ENCODE measurements at places on chromosomes 7 and 10.
A peak's percentile ranks its signal among the peaks of the same experiment; 100 is the strongest.

- DNase-seq = no peak
Measured at GRCh38 chr10:80412486-80412885, 4.1 kb downstream of the PRXL2A start.

- DNase-seq = no peak
Measured at GRCh38 chr7:98855610-98856422, 14.0 kb downstream of the TMEM130 start.

DNA sequence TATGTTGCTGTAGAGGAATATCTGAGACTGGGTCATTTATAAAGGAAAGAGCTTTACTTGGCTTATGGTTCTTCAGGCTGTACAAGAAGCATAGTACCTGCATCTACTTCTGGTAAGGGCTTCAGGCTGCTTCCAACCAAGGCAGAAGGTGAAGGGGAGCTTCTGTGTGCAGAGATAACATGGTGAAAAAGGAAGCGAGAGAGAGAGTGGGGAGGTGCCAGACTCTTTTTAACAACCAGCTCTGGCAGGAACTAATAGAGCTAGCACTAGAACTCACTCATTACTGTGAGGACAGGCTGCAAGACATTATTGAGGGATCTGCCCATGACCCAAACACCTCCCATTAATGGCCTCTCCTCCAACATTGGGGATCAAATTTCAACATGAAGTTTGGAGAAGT, 94.5 kb downstream of the KIF20B start:
- no peak for DNase-seq

DNA sequence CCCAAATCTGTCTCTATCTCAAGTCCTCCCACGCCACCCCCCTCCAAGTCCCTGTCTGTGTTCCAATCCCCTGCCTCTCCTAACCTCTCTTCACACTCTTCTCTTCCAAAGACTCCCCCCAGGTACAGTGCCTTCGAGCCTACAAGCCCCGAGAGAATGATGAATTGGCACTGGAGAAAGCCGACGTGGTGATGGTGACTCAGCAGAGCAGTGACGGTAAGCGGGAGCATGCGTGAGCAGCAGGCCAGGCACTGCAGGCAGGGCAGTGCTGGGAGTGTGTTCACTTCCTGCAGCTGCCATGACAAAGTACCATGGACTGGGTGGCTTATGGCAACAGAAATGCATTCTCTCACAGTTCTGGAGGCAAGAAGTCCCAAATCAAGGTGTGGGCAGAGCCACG, 23.4 kb downstream of the ARHGEF5 start:
- DNase-seq = no peak

DNA sequence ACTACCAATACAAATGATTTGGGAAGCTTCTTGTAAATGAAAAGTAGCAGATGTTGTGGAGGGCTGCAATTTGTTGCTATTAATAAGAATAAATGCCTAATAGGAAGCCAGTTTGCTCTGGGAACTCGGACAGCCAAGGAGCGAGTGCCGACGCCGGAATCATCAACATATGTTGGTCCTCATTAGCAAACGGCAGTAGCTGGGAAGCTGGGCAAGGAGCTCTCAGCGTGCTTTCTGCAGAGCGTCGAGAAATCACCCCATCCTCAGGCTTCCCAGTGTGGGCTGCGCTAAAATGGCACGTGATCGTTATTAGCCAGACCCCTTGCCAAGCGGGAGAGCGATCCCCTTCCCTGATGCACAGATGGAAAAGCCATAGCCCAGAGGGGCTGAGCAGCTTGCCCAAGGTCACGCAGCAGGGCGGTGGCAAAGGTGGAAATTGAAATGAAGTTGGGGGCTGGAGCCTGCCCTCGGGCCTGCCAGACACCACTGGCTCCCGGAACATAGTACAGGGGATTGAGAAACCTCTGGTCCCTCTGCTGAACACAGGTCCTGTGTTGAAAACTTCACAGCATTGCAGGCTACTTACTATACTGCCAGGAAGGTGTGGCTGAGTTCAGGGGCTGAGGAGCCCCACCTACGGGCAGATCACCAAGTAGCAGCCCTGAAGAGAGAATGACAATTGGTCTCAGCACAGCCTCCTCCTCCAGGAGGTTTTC, 326.9 kb downstream of the PLXNA4 start:
- DNase-seq = no peak

- DNase-seq = peak; percentile 30
Measured at GRCh38 chr7:48299580-48300169, 128.4 kb downstream of the ABCA13 start.

All from caudate nucleus (tissue), 63 donors.